ENCODE measurements at places on chromosomes 6 and 20. TPM values are rescaled to one million over a fixed set of nuclear protein-coding genes. Genes with fewer than 3 reads are reported as not detected.

DNA sequence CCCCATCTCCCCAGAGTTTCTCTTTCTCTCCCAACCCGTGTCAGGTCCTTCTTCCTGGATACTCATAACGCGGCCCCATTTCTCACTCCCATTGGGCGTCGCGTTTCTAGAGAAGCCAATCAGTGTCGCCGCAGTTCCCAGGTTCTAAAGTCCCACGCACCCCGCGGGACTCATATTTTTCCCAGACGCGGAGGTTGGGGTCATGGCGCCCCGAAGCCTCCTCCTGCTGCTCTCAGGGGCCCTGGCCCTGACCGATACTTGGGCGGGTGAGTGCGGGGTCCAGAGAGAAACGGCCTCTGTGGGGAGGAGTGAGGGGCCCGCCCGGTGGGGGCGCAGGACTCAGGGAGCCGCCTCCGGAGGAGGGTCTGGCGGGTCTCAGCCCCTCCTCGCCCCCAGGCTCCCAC lies at the start of gene HLA-F:
TSS of gene HLA-F (plus strand) at position 173 of the 404 bp plus-strand sequence. CDS start at position 203, 30 bp downstream.
- DNase-seq = peak; percentile 55

DNA sequence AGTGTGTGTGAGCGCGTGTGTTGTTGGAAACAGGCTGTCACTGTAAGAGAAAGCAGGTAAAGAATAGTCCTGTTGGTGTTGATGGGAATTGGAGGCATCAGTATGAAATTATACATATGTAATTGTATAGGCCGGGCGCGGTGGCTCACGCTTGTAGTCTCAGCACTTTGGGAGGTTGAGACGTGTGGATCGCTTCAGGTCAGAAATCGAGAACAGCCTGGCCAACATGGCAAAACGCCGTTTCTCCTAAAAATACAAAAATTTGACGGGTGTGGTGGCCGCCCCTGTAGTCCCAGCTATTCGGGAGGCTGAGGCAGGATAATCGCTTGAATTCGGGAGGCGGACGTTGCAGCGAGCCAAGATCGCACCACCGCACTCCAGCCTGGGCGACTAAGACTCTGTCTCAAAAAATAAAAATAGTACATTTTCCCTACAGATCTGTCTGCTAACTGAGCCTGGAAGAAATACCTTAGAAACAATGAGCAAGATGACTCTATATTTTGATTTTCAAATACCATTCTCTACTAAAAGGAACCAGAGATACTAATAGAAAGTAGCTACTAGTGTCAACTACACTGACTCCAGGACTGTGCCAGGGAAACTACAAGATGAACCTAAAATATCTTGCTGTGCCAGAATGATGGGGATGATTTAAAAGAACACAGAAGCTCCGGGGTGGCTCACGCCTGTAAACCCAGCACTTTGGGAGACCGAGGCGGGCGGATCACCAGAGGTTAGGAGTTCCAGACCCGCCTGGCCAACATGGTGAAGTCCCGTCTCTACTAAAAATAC lies 110.8 kb downstream of the TRIM27 start:
- DNase-seq = no peak

DNA sequence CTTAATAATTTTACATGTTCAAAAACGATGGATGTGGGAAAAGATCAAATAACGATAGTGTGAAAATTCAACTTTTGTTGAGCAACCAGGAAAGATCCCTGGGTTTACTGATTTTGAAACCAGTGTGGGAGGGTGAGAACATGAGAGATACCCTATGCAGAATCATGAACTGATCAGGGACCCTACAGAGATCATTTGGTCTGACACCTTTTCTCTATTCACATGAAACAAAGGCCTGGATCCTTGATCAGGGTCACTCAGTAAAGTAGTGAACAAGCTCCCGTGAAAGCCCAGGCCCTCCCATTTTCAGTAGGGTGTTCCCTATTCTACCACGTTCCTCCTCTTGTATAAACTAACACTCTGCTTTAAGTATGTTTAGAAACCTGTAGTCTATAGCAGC lies 60.5 kb upstream of the DUSP22 start:
- DNase-seq = no peak

GRCh38 chr6:14117158-14118090 lies at the start of gene CD83:
Gene CD83 (plus strand): TSS chr6:14117772. CDS start chr6:14117812, 40 bp downstream.
- no peak for DNase-seq

DNA sequence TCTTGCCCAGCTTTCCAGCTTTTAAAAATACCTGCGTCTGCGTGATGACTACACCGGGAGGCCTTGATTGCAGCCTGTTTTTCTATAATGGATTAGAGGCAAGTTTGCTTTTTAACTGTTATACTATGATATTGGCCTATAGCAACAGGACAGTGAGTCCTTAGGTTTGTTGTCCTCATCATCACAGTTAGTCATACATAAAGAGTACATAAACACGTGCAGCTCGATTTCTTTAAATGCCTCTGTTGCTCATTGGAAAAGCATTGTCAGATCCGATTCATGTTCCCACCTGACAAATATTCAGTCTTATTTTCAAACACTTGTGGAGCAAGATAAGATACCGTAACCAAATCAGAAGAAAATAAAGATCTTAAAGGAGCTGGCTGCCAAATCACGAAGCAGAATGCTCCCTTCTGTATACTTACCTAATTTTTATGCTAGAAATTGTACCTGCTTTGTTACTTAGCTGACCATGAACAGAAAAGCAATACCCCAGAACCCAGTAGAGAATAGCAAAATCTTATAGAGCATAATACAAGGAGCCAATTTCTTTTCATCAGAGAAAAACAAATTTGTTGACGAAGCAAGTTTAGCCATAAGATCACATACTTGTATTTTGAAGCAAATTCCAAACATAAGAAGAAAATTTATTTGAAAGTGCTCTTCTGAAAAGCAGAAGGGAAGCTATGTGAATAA lies 100.4 kb downstream of the TMEM200A start:
- no peak for DNase-seq

- no peak for DNase-seq
Measured at GRCh38 chr6:139423037-139423703, 48.7 kb upstream of the CITED2 start.

- no peak for DNase-seq
Measured at GRCh38 chr20:4225745-4226144, 210.4 kb upstream of the RNF24 start.

DNA sequence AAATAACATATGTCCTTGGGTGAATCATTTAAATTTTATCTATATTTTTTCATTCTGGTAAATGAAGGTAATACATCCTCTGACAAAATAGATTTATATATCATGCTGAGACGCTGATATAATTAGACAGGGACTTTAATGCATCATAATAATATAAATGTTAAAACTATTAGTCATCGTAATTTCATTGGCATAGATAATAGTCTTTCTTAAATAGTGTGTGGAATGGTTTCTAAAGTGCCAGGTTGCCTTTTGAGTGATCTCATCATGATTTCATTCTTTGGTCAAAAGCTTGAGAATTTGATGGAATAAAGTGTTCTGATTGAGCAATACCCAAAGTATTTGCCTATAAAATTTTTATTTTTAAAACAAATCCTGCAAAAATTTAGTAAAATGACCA lies 43.2 kb upstream of the BMP5 start:
- DNase-seq = no peak

GRCh38 chr6:2768696-2769095 lies 3.5 kb downstream of the WRNIP1 start:
- DNase-seq = no peak

GRCh38 chr6:77072694-77073409 lies 390.4 kb downstream of the HTR1B start:
- DNase-seq = no peak

DNA sequence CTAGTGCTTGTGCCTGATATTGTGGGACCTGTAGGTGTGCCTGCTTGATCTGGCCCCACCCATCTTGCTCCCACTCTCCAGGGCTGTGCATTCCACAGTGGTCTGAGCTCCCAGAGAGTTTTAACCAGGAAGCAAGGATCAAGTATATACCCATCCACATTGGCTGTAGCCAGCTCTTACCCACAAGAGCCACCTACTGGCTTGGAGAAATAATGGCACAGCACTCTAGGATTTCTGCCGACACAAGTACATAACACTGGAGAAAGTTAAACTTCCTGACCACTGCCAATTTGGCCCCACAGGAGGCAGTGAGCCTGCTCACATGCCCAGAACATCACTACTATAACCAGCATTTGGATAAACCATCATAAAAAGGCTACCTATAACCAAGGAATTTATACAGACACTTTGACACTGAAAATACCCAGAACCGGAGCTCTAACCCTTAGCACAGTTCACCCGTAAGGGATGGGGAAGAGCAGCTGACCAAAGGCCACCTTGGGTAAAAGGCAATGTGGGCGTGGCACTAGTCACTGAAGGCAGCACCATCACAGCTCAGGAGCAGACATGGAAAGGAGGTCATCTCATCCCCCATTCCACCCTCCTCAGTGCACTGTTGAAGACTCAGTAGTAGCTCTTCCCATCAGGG lies 440.4 kb downstream of the BTBD3 start:
- DNase-seq = no peak

- DNase-seq = no peak
Measured at GRCh38 chr20:32446301-32447100, 88.4 kb downstream of the ASXL1 start.

GRCh38 chr6:119204719-119205118 lies 126.3 kb upstream of the FAM184A start:
- no peak for DNase-seq

DNA sequence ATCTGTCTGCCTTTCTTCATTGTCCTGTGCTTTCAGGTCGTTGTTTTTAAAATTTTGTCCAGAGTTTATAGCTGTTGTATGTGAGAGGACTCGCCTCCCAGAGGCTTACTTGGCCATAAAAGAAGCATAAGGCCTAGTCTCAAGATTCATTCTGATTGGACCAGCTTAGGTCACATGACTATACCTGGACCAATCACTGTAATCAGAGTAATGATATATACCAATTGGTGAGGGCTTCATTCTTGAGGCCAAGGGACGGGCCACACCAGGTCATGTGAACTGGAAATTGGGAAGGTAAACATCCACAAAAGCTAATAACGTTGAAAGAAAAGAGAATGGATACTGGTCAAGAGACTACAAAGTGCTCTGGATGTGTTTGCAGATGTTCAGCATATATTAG lies 141.4 kb upstream of the SULF2 start:
- DNase-seq = no peak

- DNase-seq = no peak
Measured at GRCh38 chr6:37607944-37608343, 89.7 kb downstream of the MDGA1 start.

DNA sequence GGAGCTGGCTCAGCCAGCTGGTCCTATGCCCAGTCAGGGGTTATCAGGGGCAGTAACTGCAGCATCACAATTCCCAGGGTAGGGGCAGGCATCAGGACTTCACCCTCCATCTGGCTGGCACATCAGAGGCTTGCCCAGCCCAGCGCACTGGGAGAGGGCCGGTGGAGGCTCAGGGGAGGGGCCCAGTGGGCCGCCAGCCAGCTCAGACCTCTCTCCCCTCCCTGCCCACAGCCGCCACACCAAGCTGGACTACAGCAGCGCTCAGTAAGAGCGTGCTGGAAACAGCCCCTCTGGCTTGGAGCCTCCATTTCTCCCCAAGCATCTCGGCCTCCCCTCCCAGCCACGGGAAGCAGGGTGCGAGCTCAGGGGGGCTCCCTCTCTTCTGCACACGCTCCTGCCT lies 22.0 kb downstream of the ADA start:
- no peak for DNase-seq

DNA sequence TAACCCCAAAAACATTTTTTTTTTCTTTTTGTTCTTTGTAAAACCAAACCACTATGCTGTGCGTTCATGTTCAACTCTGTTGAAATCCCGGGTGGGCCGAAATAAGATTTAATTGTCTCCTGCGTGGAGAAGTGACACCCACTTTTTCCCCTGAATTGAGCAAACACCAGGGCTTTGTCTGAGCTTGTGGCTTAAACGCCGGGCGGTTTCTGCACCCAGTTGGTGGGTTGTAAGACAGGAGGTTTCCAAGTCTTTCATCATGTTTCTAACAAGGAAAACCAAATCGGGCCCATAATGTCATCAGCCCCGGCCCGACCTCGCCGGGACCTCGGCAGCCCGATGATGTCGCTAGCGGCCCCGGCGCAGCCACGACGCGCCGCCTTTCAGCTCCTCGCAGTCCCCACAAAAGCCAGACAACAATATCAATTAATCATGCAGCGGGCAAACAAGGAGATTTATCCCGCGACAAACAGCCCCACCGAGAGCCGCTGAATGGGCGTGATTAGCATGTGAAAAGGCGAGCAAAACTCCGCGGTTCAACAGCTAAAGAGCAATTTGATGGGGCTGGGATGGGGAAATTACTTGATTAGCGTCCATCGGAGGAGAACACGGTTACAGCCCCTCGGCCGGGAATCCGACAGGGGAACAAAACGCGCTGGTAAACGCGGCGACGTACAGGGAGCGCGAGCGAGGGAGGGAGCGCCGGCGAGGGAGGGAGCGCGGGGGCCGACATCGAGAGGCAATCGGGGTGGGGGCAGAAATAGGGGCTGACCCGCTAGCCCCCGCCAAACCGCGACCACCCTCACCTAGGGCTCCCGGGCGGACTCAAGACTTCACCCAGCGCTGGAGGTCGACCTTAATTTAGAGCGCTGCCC lies 5.3 kb downstream of the LINC00237 start:
- DNase-seq = peak; percentile 21

- DNase-seq = no peak
Measured at GRCh38 chr20:4109307-4109940, 94.1 kb upstream of the RNF24 start.

DNA sequence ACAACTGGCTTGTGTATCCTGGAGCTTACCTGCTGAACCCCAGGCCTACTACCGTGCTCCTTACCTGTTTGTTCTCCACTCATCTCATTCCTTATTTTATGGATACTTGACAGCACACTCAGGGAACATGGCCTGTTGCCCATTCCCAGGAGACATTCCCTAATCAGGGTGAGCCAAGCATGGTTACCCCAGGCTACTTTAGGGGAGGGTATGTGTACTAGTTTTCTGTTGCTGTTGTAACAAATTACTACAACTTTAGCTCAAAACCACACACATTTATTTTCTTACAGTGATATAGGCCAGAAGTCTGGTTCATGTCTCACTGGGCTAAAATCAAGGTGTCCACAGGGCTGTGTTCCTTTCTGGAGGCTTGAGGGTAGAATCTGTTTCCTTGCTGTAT lies 15.0 kb upstream of the TRAM2 start:
- DNase-seq = no peak

The PDYN gene
- 0.52 TPM for polyA plus RNA-seq

The ZNF831 gene
- 0.15 TPM for polyA plus RNA-seq

The KCNK16 gene
- not detected for polyA plus RNA-seq

The MCM9 gene
- 29.4 TPM for polyA plus RNA-seq
